ENCODE measurements at places on chromosomes 7 and 10.

GRCh38 chr7:132575419-132575981, 770 bp downstream of the PLXNA4 start:
- peak; percentile 35 for DNase-seq

- DNase-seq, result no peak
These were observed 35.2 kb downstream of the BMPER start for GRCh38 chr7:33940503-33940902.

- no peak for DNase-seq
These were observed 10.7 kb downstream of the AMZ1 start for GRCh38 chr7:2698581-2699288.

- DNase-seq, result peak; percentile 74
These were observed 28.9 kb downstream of the PPP1R3C start for GRCh38 chr10:91603931-91604331.

GRCh38 chr7:17985473-17986239, 42.0 kb downstream of the PRPS1L1 start:
- no peak for DNase-seq

DNA sequence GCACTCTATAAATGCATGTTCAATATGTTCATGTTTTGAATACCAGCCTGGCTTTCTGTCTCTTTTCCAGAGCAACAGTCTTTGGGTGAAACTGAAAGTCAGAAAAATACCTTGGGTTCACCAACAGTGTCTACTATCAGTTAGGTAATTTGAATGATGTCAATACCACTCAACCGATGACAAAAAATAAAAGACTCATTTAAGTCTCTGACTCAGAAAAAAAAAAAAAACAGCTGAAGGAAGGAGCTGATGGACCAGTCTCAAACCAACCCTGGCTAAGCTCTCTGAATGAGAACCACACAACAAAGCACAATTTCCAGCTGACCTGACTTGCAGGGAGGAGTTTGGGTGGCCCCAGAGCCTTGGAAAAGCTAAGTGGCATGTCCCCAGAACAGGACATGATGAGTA, 42.5 kb downstream of the ABLIM1 start:
- DNase-seq, result no peak

DNA sequence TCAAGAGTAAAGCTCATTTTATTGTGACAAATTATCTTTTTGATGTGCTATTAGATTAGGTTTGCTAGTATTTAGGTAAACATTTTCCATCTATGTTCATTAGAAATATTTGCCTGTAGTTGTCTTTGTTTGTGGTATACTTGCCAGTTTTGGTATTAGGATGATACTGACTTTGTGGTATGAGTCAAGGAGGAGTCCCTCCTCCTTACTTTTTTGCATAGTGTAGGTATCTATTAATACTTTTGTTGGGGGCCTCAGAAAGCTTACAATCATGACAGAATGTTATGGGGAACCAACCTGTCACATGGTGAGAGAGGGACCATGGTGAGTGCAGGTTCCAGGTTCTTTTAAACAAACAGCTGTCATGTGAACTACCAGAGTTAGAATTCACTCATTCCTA, 102.1 kb downstream of the ZWINT start:
- no peak for DNase-seq

- DNase-seq, result peak; percentile 28
These were observed 859 bp upstream of the CH25H start for GRCh38 chr10:89207801-89208551.

DNA sequence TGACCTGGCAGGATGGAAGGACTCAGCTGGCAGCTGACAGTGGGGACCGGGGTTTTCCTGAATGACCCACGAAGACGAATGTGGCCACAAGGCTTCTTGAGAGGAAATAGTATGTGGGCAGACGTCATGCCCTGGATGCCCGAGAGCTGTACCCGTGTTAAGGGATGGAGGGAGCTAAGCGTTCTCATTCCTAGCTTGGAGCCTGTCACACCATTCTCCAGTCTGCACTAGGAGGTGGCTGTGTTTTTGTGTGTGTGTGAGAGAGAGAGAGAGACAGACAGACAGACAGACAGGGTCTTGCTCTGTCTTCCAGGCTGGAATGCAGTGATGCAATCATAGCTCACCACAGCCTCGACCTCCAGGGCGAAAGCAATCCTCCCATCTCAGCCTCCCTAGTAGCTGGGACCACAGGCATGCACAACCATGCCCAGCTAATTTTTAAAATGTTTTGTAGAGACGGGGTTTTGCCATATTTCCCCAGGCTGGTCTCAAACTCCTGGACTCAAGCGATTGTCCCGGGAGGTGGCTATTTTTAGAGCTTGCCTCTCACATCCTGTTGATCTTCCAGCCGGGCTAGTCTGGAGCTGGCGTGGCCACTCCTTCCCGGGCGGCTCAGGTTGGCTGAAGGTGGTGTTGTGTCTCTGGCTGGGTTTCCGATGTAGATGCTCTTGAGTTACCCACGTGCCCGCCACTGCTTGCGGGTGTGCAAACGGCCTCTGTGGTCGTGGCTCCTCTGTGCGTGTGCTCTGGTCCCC, 2.1 kb downstream of the AMZ1 start:
- no peak for DNase-seq

GRCh38 chr7:29415215-29415614, 148.4 kb upstream of the PRR15 start:
- DNase-seq, result no peak

DNA sequence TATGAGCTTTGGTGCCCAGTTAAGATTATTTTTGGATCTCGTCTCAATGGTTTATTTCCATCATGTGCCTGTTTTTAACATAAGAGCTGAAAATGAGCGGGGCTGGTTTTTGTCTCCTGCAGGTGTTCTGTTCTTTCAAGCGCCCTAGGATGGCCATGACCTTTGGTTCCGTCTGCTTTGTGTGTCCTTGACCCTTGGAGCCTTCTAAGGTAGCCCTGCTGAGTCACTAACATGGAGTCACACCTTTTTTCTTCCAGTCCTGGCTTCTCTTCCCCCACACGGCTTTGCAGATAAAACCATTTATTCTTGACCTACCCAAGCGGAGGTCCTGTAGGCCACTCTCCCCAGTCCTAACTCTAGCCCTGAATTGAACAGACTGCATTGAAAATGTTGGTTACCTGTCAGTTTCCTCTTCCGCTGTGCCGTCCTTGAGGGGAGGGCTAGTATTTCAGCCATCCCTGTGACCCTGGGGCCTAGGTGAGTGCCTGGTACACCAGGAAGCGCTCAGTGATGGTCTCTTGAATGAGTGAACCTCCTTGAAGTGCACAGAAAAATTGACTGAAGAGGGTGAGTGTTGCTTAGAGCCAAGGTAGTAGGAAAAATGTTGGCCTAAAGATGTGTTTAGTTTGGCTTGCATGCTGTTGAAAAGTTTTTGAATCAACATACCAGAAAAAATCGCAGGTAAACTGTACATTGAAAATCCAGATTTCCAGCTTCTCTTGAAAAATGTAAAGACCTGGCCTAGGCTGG, 48.0 kb downstream of the CAMK1D start:
- DNase-seq, result no peak

DNA sequence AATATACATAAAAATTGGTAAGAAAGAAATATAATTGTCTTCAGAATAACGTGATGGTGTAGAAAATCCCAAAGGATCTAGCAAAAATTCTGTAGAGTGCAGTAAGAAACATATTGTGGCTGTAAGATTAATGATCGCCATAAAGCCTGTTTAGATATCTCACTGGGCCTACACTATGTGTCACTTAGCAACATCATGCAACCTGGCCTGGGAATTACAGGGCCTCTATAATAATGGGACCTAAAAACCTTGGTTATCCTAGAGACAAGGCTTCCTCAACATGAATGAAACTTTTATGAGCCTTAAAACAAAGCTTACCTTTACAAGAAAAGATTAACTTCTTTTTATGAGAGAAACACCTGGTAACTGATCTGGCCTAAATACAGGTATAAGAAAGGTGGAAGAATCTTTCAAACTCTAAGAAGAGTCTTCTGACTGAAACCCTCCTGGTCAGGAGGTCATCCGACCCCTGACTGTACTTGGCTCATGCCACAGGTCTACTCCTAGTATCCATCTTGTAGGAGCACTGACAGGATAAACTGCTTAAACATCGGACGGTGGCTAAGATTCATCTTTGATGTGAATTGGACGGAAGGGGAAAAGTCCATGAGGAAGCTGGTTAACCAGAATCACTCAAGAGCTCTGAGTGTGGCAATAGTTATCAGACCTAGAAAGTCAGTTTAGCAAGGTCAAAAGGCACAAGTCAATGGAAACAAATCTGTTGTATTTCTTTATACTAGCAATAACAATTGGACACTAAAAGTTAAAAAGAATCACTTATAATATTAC, 1155.1 kb upstream of the SORCS1 start:
- no peak for DNase-seq

DNA sequence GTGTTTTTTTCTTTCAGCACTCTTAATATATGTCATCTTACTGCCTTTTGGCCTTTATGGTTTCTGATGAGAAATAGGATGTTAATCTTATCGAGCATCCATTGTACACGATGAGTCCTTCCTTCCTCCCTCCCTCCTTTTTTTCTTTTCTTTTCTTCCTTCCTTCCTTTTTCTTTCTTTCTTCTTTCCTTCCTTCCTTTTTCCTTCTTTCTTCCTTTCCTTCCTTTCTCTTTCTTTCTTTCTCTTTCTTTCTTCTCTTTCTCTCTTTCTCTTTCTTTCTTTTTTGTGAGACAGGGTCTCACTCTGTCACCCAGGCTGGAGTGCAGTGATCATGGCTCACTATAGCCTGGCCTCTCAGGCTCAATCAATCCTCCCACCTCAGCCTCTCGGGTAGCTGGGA, 8.4 kb downstream of the RPEL1 start:
- no peak for DNase-seq

DNA sequence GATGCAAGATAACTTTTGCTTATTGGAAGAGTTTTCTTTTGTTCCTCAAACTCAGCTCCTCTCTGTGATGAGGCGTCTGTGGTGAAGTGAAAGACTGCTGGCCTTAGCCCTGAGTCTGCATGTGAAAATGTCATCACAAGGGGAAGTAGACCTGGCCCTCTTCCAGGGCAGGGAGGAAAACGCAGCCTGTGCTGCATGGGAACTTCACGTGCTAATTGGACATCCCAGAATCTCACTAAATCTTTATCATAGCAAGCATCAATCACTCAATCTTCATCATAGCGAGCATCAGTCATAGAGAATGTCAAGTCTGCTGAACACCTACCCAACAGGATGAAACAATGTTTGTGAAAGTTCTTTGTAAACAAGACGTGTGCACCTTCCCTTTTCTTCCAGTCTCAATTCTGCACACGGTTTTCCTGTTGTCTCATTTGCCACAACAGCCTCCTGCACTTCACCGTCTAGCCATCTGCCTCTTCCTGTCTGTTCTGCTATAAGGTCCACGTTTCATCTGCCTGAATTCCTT, 314.6 kb downstream of the FRMD4A start:
- DNase-seq, result no peak

- no peak for DNase-seq
These were observed 43.3 kb upstream of the EZH2 start for GRCh38 chr7:148927123-148928045.

DNA sequence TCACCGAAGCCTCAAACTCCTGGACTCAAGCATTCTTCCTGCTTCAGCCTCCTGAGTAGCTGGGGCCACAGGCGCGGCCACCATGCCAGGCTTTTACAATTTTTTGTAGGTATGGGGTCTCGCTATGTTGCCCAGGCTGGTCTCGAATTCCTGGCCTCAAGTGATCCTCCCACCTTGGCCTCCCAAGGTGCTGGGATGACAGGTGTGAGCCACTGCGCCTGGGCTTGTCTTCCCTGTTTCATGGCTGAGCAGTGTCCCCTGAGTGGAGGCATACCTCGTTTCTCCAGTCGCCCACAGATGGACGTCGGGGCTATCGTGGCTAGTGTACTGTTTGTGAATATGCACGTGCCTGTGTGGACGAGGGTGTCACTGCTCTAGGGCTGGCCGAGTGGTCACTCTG, 11.3 kb downstream of the INPP5A start:
- DNase-seq, result no peak

GRCh38 chr10:70379581-70380176, 2.7 kb downstream of the LRRC20 start:
- no peak for DNase-seq

DNA sequence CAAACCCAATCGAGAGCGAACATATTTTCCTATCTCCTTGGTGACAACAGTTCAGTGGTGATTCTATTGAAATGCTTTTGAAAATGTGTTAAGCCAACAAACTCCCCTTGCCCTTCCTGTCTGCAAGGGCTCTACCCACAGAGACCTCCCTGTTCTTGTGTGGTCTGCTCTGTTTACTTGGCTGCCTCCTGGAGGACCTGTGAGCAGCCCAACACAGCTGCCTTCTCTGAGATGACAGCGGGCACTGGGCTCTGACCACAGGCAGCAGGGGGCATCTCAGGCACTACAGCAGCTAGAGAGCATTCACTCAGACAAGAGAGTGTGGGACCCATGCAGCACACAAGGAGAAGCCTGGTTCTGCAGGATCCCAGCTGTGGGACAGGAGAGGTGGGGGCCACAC, 416.4 kb downstream of the TCERG1L start:
- no peak for DNase-seq

- DNase-seq, result no peak
These were observed 41.3 kb downstream of the CCDC6 start for GRCh38 chr10:59865101-59865500.

All from renal cortex interstitium (tissue), 15 donors.